Psoas muscle (tissue), 8 donors: ENCODE measurements at places on chromosomes 7 and 10. TPM values are rescaled to one million over a fixed set of nuclear protein-coding genes. Genes with fewer than 3 reads are reported as not detected.

ANLN gene
- 0.41 TPM for total RNA-seq

FBXO24 gene
- total RNA-seq, result 0.13 TPM

CDHR3 gene
- 0.50 TPM for total RNA-seq

HACD1 gene
- total RNA-seq, result 35.7 TPM

SLC18A3 gene
- total RNA-seq, result not detected

FGFR2 gene
- total RNA-seq, result not detected

ITIH2 gene
- 0.15 TPM for total RNA-seq

AGBL3 gene
- total RNA-seq, result 3.5 TPM

RADIL gene
- 2.6 TPM for total RNA-seq

OR6B1 gene
- total RNA-seq, result not detected

OPN4 gene
- total RNA-seq, result 0.17 TPM

SYT15B gene
- total RNA-seq, result not detected

UBE2D1 gene
- total RNA-seq, result 115 TPM

WEE2 gene
- total RNA-seq, result not detected

MALRD1 gene
- total RNA-seq, result not detected

GNGT1 gene
- not detected for total RNA-seq

PPP1R17 gene
- total RNA-seq, result not detected

CHRM2 gene
- total RNA-seq, result not detected

PKD2L1 gene
- total RNA-seq, result not detected

NOS3 gene
- 5.8 TPM for total RNA-seq

STOX1 gene
- 0.30 TPM for total RNA-seq

ENO4 gene
- not detected for total RNA-seq

CAMK2B gene
- total RNA-seq, result 55.9 TPM

C7orf57 gene
- total RNA-seq, result not detected

NUTM2A gene
- total RNA-seq, result 1.0 TPM

MUC3A gene
- 0.24 TPM for total RNA-seq

TMEM196 gene
- total RNA-seq, result not detected

C10orf90 gene
- not detected for total RNA-seq

BTBD16 gene
- total RNA-seq, result not detected

PNLIPRP2 gene
- 0.91 TPM for total RNA-seq

KIAA1217 gene
- 65.9 TPM for total RNA-seq

ATE1 gene
- 28.4 TPM for total RNA-seq

OR2AE1 gene
- not detected for total RNA-seq

PRLHR gene
- total RNA-seq, result not detected

PAPSS2 gene
- 5.6 TPM for total RNA-seq

NME8 gene
- total RNA-seq, result not detected

FEZF1 gene
- not detected for total RNA-seq

KCNH2 gene
- 0.22 TPM for total RNA-seq

ZNF479 gene
- total RNA-seq, result not detected
